ENCODE measurements at places on chromosomes 6 and 20. TPM values are rescaled to one million over a fixed set of nuclear protein-coding genes. Genes with fewer than 3 reads are reported as not detected.

DNA sequence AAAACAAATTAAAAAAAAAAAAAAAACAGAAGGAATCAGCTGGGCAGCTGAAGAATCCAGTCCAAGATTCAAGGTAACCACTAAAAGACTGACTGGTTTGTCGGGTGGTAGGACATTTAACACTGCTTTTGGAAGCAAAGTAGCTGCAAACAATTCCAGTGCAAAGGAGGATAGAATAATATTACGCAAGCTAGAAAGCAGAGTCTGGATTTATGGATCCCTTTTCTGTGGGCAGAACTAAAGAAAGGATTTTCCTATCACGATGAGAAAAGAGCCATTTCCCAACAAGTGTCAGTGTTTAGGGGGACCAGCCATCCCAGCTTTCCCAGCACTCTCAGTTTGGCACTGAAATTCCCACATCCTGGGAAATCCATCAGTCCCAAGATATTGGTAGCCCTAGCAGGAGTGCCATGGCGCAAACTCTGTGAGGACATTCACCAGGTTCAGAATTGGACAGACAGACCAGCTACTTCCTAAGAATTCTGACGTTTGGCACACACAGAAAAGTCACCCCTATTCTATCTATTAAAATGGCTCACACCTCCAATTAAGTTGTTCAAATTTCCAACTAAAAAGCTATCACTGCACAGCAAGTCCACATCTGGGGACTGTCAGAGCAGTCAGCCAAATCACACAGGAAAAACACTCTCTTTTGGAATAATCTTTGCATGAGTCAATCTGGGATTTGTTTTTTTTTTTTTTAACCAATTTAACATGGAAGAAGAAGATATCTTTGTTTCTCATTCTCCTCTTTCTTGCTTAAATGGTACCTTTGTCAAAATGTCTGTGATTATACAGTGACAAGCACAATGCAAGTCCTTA is 356.8 kb upstream of the ARID1B start:
- no peak for DNase-seq

Gene HTR1B
- polyA plus RNA-seq = 0.10 TPM

Gene OTOR
- not detected for polyA plus RNA-seq

Gene TCP11
- polyA plus RNA-seq = not detected

Gene SDHAF4
- polyA plus RNA-seq = 8.2 TPM

Gene UST
- 2.2 TPM for polyA plus RNA-seq

DNA sequence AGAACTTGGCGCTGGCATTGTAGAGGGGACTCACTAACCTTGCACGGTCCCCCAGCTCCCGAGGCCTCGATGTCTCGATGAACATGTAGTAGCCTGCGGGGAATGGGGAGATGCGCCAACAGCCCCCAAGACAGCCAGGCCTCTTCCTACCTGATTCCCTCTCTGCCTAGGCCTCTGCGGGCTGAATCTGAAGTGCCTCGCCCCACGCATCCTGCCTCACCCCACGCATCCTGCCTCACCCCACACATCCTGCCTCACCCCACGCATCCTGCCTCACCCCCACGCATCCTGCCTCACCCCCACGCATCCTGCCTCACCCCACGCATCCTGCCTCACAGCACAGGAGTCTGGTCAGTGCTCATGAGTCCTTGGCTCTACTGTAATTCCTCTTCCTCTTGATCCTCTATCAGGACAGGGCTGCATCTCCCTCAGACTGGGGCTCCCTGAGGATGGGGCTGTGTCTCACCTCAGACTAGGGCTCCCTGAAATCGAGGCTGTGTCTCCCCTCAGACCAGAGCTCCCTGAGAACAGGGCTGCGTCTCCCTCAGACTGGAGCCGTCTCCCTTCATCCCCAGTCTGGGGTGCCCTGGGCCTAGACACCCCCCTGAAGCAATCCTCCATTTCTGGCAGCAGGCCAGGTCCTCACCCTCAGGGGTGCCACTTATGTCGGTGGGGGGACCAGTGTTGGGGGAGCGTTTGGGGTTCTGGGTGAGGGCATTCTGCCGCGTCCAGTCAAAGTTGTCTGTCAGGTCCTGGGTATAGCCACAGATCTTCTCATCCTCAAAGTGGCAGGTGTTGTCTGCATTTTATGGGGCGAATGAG is 53.6 kb downstream of the MDGA1 start:
- no peak for DNase-seq

Gene SULF2
- 9.1 TPM for polyA plus RNA-seq

DNA sequence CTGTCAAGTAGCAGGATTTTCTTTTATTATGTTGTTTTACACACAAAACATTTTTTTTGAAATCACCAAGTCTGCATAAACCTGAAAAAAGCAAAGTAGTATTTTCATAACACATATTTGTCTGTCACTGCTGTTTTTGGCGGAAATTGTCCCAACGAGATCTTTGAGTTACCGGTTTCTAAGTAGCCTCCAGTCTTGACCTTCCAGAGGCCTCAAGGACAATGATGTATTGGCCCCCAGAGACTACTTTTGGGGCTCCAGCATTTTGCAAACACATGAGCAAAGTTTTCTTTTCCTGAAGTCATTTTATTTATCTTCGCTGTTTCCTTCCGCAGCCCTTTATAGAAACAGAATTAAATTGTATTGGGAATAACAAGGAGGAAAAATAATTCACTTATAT is 862.6 kb downstream of the KIF16B start:
- DNase-seq = no peak

Gene GHRH
- not detected for polyA plus RNA-seq

Gene IP6K3
- polyA plus RNA-seq = 2.5 TPM

DNA sequence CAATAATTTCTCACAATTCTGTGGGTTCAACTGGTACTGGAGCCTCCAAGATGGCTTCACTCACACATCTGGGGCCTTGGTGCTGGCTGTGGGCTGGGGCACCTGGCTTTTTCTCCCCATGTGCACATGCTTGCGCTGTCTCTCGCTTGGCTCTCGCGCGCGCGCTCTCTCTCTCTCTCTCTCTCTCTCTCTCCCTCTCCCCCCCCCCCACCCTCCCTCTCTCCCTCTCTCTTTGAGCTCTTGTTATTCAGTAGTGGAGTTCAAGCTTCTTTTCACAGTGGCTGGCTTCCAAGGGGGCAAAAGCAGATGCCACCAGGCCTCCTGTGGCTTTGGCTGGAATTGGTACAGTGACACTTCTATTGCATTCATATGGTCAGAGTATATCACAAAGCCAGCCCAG is 10.8 kb upstream of the TBCC start:
- no peak for DNase-seq

Gene NR2E1
- not detected for polyA plus RNA-seq

Gene PERP
- 159 TPM for polyA plus RNA-seq

GRCh38 chr6:137258170-137258569 is 39.0 kb upstream of the IFNGR1 start:
- DNase-seq = no peak

DNA sequence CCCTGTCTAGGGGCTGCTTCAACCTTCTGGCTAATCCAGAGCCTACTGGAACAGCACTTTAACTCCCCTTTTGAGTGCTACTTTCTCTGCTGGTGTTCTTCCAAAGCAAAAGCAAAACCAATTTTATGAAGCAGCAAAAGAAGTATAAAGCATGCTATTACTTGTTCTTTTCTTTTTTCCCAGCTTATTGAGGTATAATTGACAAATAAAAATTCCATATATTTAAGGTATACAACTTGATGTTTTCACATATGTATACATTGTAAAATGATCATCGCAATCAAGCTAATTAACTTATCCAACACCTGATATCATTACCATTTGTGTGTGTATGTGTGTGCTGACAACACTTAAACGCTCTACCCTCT is 14.9 kb downstream of the ID4 start:
- DNase-seq = no peak

GRCh38 chr6:157534977-157535339 is 154.0 kb downstream of the ZDHHC14 start:
- no peak for DNase-seq

DNA sequence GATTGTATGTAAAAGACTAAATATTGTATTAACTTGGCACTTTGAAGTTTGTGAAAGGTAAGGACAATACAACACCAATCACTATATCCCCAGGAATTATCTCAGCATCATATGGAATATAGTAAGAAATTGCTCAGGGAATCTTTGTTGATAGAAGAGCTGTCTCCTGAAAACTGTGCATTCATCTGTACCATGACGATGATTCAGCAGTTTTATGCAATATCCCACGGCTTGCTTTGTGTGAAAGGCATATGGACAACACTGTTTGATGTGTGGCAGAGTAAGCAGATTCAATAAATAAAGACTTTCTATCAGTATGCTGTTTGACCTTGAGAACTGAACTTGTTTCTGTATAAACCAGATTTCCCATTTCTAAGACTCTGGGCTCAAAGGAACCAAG is 147.5 kb upstream of the PLN start:
- DNase-seq = no peak

DNA sequence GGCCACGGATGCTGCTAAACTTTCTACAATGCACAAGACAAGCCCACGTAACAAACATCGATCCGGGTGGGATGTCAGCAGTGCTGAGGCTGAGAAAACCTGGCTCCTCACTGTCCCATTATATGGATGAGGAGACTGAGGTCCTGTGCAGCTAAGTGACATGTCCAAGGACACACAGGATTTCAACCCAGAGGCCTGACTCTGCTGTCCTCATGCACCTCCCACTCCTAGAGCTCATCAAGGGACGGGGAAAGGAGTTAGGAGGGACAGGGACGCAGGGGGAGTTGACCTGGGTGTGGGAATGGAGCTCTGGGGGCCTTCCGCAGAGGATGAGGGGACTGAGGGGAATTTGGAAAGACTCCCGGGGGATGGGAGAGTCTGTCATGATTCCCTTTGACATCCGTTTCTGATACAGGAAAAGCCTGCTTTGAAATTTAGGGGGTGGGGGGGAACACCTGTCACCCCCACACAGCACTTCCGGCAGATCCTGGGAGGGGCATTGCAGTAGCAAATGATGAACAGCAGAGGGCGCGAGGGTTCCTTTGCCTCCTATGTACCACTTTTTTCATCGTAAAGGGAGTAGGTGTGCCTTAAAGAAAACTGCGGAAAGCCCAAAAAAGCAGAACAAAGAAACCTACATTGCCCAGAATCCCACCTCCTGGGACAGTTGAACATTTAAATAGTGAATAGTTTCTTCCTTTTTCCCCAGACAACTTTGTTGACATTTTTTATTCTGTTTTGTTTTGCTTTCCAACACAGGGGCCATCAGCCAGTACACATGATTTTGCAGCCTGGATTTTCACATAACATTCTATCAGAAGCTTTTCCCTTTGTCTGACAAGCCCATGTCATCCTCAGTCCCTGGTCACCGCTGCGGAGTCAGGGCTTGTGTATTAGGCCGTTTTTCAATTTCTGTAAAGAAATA is 48.6 kb downstream of the SLC2A10 start:
- peak; percentile 66 for DNase-seq

Gene LIME1
- polyA plus RNA-seq = 17.1 TPM

GRCh38 chr20:20628314-20628713 is 84.1 kb downstream of the RALGAPA2 start:
- no peak for DNase-seq

Gene VNN1
- polyA plus RNA-seq = 1.4 TPM

- DNase-seq = no peak
These were observed 378.7 kb upstream of the HSF2 start for GRCh38 chr6:122020588-122021264.

GRCh38 chr6:167485186-167485978 is 160.5 kb downstream of the TTLL2 start:
- no peak for DNase-seq

Gene ECT2L
- not detected for polyA plus RNA-seq

Gene IL17F
- polyA plus RNA-seq = not detected

GRCh38 chr6:139448051-139448649 is 73.7 kb upstream of the CITED2 start:
- no peak for DNase-seq

Data from stomach (tissue), 19 donors.